CD4-positive, alpha-beta T cell treated with Interleukin-4 for 4 hours (primary cell): ENCODE measurements at places on chromosomes 11 and 22.

- DNase-seq: peak; percentile 35
Observed at GRCh38 chr22:43205748-43206508, 19.0 kb upstream of the TTLL12 start.

- DNase-seq: peak; percentile 24
Observed at GRCh38 chr11:124745835-124746620, 6.0 kb downstream of the VSIG2 start.

GRCh38 chr11:76380159-76380976 is 564 bp downstream of the THAP12 start:
- DNase-seq: peak; percentile 55

- DNase-seq: no peak
Observed at GRCh38 chr11:71265559-71266092, 13.2 kb upstream of the SHANK2 start.

DNA sequence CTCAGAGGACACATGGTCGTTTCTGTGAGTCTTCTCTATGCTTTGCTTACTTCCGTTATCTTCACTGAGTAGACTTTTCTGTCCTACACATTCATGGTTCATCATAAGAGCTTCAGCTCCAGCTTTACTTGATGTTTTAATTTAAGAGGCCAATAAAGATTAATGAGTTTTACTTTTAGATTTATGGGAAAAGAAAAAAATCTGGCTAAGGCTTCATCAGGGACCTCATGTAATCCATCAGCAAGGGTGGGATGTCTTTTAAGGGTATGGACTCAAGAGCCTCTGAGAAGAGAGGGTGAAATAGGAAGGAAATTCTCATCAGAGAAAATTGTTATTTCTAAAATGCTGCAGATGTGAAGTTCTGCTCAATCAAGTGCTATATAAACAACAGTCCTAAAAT is 963.0 kb upstream of the RAG2 start:
- DNase-seq: no peak

DNA sequence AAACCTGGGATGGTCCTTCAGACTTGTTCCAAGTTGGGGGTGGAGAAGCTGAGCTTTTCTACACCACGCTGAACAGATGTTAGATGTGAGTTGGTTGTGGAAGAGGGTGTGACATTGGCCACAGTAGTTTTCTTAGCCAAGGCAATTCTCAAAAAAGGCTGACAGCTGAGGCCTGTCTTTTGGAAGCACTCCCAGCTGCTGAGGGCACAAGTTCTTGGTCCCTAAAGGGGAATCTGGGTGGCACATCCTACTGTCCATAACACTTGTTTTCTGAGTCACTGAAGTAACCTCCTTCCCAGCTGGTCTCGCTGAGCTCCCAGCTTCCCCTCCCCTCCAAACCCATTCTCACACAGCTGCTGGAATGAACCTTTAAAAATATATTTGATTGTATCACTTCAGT is 375.7 kb upstream of the KIRREL3 start:
- no peak for DNase-seq

GRCh38 chr11:34346551-34346950 is 11.3 kb downstream of the ABTB2 start:
- DNase-seq: no peak

DNA sequence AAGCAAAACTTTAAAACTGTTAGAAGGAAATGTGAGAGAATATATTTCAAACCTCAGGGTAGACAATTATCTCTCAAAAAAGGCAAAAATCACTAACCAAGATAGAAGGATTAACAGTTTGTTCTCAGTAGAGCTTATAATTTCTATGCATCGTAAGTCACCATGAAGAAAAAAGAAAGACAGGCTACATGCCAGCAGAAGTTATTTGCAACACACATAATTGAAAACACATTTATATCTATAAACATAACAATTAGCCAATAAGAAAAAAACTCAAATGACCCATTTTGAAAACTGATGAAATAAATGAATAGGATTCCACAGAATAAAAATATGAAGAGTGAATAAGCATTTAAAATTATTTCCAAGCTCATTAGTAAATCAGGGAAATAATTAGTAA is 24.4 kb upstream of the SNX19 start:
- no peak for DNase-seq

GRCh38 chr11:38667359-38667758 is 2069.3 kb upstream of the RAG2 start:
- DNase-seq: no peak

- DNase-seq: no peak
Observed at GRCh38 chr22:28750471-28750881, 8.6 kb downstream of the HSCB start.

GRCh38 chr22:38429499-38430068 is 25.4 kb downstream of the KCNJ4 start:
- no peak for DNase-seq

DNA sequence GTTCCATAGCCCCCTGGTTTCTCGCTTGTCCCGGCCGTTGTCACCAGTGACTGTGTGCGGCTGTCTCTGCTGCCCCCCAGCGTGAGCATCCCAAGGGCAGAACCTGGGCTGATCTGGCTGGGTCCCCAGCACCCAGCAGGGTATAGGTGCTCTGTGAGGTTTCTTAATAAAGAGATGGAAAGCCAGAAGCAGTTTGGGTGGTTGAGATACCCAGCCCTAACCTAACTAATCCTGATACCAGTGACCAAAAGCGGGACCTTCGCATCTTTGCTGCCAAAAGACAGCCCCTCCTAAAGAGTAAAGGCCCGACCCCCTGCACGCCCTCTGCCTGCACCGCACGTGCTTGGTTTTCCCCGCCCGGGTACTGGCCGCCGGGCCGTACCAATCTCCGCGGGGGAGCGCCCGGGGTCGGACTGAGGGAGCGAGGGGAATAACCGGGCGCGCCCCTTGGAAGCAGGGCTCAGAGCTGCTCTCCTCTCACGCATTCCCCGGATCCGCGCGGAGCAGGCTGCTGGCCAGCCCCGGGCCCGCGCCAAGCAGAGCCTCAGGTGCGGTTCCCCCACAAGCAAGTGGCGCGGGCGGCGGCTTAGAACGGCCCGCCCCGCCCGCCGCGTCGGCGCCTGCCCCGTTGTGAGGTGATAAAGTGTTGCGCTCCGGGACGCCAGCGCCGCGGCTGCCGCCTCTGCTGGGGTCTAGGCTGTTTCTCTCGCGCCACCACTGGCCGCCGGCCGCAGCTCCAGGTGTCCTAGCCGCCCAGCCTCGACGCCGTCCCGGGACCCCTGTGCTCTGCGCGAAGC is at the start of gene DGAT2:
Gene DGAT2 (plus strand): TSS at position 667 of the 797 bp plus-strand sequence. CDS start 214 bp downstream, outside the sequence.
- peak; percentile 59 for DNase-seq

- DNase-seq: no peak
Observed at GRCh38 chr11:133388260-133388659, 144.0 kb downstream of the OPCML start.

DNA sequence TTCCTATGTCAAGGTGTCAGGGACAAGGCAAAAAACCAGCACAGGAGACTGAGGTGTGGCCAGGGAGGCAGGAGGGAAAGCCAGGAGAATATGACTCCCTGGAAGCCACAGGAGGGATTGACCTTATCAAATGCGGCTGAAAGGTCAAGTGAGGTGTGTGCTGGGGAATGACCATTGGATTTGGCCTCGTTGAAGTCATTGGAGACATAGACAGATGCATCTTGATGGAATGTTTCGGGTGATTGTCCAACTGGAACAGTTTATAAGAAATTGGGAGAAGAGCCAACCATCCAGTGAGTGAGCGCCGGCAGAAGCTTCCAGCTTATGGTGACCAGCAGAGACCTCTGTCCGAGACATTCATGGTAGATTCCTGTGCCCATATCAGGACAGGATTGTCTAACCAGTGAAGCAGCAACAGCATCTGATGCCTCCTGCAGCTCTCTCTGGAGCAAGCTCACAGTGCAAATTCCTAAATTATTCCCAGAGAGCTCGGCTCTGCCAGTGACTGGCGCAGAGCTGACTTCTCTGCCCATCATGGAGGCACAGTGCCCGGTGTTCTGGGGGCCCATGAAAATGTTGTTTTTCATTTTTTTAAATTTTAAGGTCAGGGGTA is 95.4 kb downstream of the MYO18B start:
- no peak for DNase-seq

DNA sequence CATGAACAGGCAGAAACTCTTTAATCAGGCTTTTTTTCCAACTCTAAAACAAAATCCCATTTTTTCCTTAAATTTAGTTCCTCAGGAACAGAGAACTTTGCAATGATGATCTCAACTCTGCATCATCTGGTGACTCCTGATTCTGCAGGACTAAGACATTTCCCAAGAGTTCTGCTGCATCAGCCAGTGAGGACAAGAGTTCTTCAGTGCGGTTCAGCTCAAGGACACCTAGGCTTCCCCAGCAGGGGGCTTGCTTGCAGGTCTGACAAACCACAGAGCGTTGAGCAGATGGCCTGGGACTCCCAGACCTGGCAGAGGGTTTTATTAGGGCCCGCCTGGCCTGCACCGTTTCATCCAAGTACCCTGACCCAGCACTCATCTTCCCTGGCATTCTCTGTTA is 6.4 kb downstream of the CDCA5 start:
- no peak for DNase-seq

- DNase-seq: no peak
Observed at GRCh38 chr11:121797496-121797895, 318.5 kb downstream of the BLID start.

GRCh38 chr11:128311742-128312719 is 275.3 kb downstream of the ETS1 start:
- peak; percentile 67 for DNase-seq

- DNase-seq: no peak
Observed at GRCh38 chr11:12106501-12106900, 3.9 kb upstream of the MICAL2 start.

DNA sequence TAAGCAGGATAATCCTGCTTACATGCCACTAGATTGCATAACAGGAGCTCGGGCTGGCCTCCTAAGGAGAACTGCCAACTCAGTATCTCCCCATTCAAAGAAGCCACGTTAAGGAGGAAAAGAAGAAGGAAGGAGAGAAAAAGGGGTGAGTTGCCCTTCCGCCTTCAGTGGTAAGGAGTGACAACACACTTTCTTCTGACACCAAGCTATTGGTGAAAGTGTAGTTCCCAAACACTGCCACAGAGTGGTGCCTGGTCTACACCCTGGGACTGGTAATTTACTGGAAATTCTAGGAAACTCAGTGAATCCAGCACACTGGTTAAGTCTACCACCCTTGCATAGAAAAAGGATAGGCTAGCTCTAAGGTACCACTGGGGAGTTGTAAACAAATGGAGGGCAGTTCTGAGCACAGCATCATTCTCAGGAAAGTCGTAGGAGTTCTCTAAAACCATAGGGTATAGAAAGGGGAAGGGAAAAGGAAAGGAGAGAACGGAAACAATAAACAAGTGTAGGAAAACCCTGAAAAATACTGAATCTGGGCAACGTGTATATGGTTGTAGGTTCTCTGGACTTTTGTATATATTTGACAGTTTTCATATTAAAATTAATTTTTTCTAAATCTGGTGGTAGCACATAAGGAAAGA is 58.2 kb downstream of the RRAS2 start:
- DNase-seq: peak; percentile 64

DNA sequence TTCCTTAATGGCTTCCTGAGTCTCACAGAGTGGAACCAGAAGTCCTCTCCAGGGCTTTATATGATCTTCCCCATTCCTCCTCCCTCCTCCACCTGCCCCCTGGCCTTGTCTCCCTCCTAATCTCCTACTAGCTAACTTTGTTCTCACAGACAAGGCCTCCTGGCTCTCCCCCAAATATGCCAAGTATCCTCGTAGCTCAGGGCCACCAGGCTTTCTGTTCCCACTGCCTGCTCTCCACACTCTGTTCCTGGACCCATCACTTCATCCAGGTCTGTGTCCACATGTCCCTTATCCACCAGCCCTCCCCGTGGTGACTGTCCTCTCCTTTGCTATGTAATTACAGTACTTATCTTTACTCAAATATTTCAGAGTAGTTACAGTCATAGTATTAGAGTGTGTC is 23.2 kb upstream of the LMO1 start:
- DNase-seq: no peak

DNA sequence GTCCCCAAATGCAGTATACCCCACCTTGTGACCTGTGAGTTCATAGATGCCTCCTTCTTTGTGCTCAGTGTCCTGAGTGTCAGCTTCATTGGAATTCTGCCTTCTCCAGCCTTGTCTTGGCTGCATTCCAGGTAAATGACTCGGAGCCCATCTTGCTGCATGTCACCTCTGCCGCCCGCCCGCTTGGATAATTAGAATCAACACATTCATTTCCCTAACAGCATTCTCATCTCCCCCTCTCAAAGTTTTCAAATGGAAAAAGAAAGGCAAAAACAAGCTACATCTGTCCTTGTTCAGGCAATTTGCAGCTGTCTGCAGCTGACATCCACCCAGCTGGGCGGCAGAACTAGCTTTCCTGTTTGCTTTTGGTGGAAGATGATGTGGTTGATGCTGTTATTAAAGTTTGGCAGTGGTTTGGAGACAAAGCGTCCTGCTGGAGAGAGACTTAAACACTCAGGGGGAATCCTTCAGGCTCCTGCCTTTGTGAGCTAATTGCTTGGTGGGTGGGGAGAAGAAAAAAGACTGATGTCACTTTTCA is 198.8 kb upstream of the SEZ6L start:
- no peak for DNase-seq

DNA sequence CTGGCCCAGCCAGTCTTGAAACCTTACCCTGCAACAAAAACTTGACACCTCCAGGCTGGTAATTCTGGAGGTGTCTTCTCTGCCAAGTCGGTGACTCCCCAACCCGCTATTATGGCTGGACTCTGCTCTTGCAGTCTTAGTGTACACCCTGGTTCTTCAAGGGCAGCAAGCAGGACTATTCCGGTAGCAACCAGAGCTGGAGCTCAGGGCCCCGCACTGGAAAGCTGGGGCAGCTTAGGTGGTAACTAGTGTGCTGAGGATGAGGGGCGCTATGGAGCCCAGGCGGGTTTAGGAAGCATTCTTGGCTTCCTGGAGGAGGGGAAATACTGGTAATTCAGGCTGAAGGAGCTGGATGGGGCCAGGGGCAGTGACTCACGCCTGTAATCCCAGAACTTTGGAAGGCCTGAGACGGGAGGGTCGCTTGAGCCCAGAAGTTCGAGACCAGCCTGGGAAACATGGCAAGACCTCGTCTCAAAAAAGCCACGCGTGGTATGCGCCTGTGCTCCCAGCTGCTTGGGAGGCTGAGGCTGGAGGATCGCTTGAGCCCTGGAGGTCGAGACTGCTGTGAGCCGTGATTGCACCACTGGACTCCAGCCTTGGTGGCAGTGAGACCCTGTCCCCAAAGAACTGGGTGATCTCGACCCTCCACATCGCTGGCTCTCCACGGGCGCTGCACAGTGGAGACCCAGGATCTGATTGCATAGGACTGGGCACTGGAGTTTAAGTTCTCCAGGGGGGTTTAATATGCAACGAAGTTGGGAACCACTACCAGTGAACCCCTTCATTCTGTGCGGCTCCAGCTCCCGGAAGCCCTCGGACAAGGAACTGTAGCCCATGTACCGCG is 10.6 kb upstream of the AIFM3 start:
- DNase-seq: no peak

GRCh38 chr11:3215346-3216026 is 3.1 kb downstream of the MRGPRG start:
- DNase-seq: no peak

GRCh38 chr22:48662476-48663135 is 1165.1 kb downstream of the BRD1 start:
- no peak for DNase-seq

- no peak for DNase-seq
Observed at GRCh38 chr11:108466405-108466804, 924 bp downstream of the C11orf65 start.
